ENCODE measurements at places on chromosomes 12 and 14. TPM values are rescaled to one million over a fixed set of nuclear protein-coding genes. Genes with fewer than 3 reads are reported as not detected.

CLEC4C gene
- 0.62 TPM for total RNA-seq

KLHL33 gene
- total RNA-seq, result 2.1 TPM

OR6C2 gene
- total RNA-seq, result not detected

KLRG1 gene
- not detected for total RNA-seq

PAPLN gene
- 40.2 TPM for total RNA-seq

ABCB9 gene
- total RNA-seq, result 8.6 TPM

KCNMB4 gene
- total RNA-seq, result 3.2 TPM

KRT77 gene
- total RNA-seq, result not detected

C3AR1 gene
- 4.2 TPM for total RNA-seq

RNASE11 gene
- not detected for total RNA-seq

FAR2 gene
- total RNA-seq, result 14.4 TPM

TDRD9 gene
- 0.85 TPM for total RNA-seq

CISTR gene
- total RNA-seq, result not detected

DNA sequence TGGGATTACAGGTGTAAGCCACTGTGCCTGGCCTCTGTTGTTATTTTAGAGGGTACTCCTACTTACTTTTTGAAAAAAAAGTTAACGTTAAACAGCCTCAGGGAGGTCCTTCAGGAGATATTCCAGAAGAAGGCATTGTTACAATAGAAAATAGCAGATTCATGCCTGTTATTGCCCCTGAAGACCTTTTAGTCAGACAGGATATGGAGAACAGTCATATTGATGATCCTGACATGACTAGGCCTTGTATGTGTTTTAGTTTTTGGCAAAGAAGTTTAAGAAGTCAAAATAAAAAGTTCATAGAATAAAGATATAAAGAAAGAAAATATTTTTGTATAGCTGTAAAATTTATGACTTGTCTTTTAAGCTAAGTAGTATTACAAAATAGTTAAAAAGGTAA, 45.3 kb downstream of the WASHC3 start:
- no peak for DNase-seq

DNA sequence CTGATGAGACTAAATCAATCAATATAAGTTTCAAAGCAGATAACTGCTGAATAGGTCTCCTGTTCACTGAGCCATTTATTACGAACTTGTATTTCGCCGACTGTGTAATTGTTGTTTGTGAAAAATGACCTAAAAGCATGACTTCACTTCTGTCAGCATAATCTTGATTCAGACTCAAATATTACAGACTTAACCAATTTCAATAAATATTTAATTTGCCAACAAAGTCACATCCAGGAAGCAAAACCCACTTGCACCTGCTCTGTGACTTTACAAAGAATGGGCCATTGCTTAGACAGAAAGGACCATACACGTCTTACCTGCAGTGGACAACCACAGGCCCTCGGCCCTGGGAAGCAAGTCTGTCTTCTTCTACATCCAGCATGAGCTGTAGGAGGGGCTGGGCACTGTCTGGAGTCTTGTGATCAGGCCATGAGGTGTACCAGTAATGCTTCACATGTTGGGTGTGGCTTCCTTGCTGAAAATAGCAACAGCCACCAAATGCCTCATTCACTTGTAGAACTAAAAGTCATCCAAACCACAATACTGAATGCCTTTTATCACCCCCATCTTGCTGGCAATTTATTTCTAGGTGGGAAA, 23.5 kb upstream of the PTPRB start:
- DNase-seq, result peak; percentile 36

DNA sequence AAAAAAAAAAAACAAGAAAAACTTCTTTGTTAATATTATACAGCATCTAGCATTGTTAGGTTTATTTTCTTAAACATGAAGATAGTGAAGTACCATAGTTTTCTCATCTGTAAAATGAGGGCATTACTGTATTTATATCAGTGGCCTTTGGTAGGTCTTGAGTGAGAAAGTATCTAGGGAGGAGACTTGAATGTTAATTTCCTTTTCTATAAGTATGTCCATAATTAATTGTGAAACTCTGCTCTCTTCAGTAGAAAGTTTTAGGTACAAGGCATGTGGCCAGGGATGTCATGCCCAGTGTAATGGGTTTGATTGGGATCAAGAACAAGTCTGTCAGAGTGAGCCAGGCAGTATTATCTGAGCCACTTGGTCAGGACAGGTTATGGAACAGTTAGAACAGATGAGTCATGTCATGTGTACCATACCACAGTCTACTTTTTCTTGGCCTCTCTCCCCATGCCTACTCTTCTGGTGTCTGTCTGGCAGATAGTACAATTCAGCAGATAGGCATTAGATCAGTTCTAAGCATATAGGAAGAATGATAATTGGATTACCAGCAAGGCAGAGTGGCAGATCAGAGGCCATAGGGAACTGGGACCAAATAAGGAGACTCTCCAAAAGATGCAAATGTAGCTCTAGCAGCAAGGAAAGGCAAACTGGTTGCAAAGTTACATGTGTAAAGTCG, 30.4 kb downstream of the FBXO34 start:
- no peak for DNase-seq

- DNase-seq, result peak; percentile 27
Measured at GRCh38 chr14:77498120-77498979, at the start of gene ISM2. Gene ISM2, minus strand, starts transcription at chr14:77498816. Its CDS starts 23 bp downstream, at chr14:77498793.

- DNase-seq, result no peak
Measured at GRCh38 chr14:77260631-77261030, 10.4 kb downstream of the NGB start.

DNA sequence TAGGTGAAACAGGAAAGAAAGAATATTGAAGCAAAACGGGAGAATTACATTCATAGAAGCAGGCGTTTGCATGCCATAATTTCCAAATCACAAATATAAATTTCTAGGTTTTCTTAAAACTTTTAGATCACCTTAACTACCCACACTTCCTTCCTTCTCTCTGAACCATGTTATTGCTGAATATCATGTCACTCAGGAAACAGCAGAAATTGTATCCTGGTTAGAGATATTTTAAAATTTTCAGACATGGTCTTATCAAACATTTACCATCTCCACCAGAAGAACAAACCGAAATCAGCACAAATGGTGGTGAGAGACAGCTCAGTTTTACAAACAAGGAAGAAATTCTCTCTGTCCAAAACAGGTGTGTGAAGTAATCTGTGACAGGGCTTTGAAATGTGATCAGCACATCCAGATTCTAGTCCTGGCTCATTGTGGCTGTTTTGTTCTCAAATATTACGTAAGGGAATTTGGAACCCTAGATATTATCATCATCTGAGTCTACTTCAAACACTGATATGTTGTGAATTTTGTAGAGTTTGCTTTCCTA, 16.3 kb downstream of the TESPA1 start:
- no peak for DNase-seq

DNA sequence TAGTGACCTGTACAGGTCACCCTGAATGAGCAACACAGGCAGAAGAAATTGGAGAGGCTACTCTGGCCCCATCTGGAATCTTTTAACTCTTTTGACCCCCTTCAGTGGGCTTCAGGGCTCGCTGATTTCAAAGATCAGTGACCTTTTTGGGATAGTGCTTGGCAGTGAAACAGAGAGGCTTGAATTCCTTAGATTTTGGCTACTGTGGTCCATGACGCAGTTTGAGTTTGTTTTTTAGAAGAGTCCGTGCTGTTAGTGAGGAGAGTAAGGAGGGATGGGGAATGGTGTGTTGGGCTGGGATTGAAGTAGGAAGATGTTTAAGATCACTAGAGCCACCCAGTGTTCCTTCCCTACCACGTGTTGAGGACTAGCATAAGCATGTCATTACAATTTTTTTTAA, 16.5 kb downstream of the TMEM30B start:
- DNase-seq, result no peak

- DNase-seq, result no peak
Measured at GRCh38 chr14:90276646-90277367, 20.5 kb downstream of the PSMC1 start.

DNA sequence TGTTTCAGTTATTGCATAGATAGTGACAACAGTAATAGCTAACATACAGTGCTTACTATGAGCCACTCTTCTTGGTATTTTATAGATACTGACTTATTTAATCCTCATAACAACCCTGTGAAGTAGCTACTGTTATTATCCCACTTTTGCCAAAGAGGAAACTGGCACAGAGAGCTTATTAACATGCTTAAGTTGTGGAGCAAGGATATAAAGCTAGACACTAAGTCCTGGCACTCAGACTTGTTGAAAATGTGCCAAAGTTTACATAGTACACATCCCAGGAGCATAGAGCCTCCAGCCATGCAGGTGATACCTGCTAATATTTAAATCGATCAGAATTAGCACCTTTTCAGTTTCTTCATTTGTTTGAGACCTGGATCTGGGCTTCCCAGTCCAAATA, 41.8 kb downstream of the VEZT start:
- no peak for DNase-seq

DNA sequence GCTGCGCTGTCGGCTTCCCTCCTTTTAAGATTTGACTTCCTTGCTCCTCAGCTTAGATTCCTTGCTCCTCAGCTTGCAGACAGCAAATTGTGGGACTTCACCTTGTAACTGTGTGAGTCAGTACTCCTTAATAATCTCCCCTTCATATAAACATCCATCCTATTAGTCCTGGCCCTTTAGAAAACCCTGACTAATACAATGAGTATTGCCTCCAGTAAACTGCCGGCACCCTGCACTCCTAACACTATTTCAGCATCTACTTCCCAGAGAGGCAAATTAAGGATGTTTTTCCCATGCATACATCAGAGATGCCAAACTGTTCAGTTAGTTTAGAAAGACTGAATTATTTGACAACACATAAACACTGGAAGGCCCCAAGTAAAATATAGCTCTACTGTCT, 611.3 kb upstream of the TMEM132C start:
- DNase-seq, result no peak

GRCh38 chr12:127311720-127312364, 955.1 kb upstream of the TMEM132C start:
- DNase-seq, result no peak

GRCh38 chr14:96940009-96940408, 142.8 kb downstream of the VRK1 start:
- no peak for DNase-seq

- DNase-seq, result peak; percentile 20
Measured at GRCh38 chr12:133081159-133081780, 547 bp downstream of the ZNF140 start.
